Renal cortical epithelial cell (primary cell): ENCODE measurements at places on chromosomes 13 and 19.

GRCh38 chr19:3208317-3209207, 15.9 kb upstream of the CELF5 start:
- no peak for DNase-seq

DNA sequence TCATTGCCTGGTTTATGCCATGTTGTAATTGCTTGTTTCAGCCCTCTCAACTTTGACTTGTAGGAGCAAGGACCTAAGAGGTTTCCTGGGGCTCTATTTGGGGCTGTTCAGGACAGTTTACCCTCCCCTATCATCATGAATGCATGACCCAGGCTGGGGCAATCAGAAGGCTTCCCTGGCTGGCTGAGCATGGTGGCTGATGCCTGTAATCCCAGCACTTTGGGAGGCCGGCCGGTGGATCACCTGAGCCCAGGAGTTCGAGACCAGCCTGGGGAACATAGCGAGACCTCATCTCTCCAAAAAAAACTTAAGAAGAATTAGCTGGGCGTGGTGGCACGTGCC, 6.1 kb upstream of the LSM4 start:
- no peak for DNase-seq

GRCh38 chr19:7395360-7396066, 46.8 kb downstream of the ARHGEF18 start:
- no peak for DNase-seq

- peak; percentile 14 for DNase-seq
Measured at GRCh38 chr19:47623151-47623920, 14.4 kb downstream of the BICRA start.

- peak; percentile 75 for DNase-seq
Measured at GRCh38 chr19:18156841-18157464, 4.0 kb downstream of the PIK3R2 start.

DNA sequence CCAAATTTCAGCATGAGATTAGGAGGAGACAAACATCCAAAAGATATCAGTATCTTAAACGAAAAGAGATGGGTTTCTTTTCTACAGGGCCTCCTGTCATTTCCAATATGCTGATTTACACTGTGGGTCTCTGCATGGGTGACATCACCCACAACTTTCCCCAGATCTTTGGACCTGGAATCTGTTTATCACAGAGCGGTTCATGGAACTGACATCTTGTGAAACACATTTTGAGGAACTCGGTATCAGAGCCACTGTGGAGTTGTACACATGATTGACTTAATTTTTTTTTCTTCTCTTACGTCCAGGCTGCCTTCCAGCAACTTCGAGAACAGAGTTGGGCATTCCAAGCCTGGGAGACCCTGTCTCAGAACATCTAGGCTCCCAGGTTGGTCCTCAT, 80.2 kb upstream of the SERP2 start:
- DNase-seq, result no peak

- no peak for DNase-seq
Measured at GRCh38 chr19:50202386-50202785, 1.0 kb upstream of the MYH14 start.

- DNase-seq, result peak; percentile 59
Measured at GRCh38 chr13:86601351-86601750, 802.1 kb upstream of the SLITRK6 start.

DNA sequence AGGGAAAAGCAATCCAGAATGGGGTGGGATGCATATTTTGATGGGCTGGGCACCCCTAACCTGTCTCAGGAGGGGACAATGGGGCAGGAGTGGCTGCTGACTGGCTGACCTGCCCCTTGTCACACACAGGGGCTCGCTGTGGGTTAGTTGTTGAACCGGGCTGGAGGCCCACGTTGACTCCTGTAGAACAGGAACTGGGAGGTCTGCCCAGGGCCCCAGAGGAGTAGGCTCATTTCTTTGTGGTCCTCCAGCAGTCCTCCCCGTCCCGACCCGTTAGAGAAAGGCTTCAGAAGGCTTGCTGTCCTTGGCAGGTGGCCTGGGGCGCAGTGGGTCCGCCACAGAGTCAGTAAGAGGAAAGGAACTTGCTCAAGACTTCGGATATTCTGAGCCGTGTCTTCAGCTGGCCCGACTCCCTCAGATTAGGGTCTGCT, 70.1 kb downstream of the COL4A1 start:
- no peak for DNase-seq

GRCh38 chr19:29810504-29810871, 1.3 kb upstream of the CCNE1 start:
- DNase-seq, result peak; percentile 29

- peak; percentile 56 for DNase-seq
Measured at GRCh38 chr13:35923347-35923746, 207.8 kb downstream of the DCLK1 start.

- DNase-seq, result no peak
Measured at GRCh38 chr13:24887759-24888158, 123.8 kb downstream of the RNF17 start.

DNA sequence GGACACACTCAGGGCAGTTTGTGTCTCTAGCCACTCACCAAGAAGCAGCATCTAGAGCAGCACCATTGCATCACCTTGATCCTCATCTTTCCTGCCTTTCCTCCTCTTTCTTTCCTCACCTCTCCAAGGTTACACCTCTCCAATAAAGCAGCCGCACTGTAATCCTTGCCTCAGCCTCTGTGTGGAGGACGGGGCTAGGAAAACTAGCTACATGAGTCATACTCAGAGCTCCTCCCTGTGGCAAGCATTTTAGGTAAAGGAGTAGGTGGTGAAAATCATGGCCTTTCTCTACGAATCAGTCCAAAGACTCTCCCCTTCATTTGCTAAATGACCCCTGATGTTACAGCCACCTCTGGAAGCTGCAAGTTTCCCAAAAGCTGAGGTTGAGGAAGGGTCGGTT, 108.9 kb downstream of the DNAJC15 start:
- peak; percentile 73 for DNase-seq

- DNase-seq, result no peak
Measured at GRCh38 chr13:98796798-98797197, 44.3 kb upstream of the SLC15A1 start.

- no peak for DNase-seq
Measured at GRCh38 chr19:32035626-32036025, 309.8 kb upstream of the ZNF507 start.

DNA sequence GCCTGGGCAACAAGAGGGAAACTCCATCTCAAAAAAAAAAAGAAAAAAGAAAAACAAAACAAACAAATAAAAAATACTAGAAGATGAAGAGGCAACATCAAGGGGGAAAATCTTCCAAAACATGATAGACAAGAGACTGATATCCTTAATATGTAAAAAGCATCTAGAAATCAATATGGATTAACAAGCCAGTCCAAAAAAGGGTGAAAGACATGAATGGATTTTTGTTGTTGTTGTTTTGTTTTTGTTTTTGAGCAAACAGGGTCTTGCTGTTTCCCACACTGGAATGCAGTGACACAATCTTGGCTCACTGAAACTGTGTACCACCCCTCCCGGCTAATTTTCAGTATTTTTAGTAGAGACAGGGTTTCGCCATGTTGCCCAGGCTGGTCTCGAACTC, 4.0 kb upstream of the TINCR start:
- no peak for DNase-seq

DNA sequence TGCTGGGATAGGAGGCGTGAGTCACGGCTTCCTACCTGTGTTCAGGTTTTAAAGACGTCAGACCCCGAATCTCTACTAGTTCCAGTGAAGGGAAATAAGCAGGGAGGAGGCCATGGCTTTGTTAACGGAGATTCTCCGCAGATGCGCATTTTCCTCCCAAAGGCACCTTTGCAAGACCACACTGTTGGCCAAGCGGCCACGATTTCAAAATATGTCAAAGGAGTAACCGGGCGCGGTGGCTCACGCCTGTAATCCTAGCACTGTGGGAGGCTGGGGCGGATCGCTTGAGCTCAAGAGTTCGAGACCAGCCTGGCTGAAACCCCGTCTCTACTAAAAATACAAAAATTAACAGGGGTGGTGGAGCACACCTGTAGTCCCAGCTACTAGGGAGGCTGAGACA, 21.9 kb downstream of the ZNF763 start:
- no peak for DNase-seq

DNA sequence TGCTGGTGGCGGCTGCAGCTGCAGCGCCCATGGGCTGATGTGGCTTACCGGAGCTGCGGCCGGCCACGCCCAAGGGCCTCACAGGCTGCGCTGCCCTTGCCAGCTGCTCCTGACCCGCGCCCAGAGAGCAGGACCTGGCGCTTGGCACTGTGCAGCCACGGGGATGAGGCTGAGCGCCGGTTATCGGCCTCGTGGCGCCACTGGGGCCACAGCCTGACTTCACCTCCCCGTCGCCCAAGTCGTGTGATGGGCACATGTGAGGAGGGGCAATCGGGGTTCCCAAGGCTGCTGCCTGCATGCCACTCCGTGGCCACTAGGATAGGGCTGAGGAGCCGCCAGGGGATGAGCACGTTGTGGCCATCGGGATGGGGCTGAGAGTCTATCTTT, 77.2 kb upstream of the PABPC3 start:
- no peak for DNase-seq

GRCh38 chr13:66430269-66430668, 799.9 kb downstream of the PCDH9 start:
- DNase-seq, result no peak

DNA sequence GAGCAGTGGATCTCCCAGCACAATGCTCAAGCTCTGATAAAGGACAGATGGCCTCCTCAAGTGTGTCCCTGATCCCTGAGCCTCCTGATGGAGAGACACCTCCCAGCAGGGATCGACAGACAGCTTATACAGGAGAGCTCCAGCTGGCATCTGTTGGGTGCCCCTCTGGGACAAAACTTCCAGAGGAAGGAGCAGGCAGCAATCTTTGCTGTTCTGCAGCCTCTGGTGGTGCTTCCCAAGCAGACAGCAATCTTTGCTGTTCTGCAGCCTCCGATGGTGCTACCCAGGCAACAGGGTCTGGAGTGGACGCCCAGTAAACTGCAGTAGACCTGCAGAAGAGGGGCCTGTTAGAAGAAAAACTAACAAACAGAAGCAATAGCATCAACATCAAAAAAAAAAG, 349.3 kb upstream of the SPRY2 start:
- DNase-seq, result no peak

GRCh38 chr13:33079960-33080359, 63.7 kb downstream of the KL start:
- no peak for DNase-seq

DNA sequence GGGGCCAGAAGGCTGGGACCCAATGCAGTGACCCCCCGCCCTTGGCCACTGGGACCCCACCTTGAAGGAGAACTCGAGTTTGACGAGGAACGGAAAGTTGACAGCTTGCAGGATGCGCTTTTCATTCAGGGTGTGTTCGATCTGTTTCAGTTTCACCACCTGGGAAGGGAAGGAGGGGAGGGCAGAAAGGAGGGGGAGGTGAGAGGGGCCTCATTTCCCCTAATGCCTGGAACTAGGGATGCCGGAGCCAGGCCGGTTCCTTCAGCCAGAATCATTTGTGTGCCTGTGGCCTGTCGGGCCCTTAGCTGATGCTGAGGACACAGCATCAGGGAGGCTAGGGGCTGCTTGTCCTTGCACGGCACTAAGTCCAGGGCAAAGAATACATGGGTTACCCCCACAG, 12.2 kb upstream of the SAMD1 start:
- no peak for DNase-seq

- peak; percentile 15 for DNase-seq
Measured at GRCh38 chr19:632579-633067, 714 bp downstream of the POLRMT start.

DNA sequence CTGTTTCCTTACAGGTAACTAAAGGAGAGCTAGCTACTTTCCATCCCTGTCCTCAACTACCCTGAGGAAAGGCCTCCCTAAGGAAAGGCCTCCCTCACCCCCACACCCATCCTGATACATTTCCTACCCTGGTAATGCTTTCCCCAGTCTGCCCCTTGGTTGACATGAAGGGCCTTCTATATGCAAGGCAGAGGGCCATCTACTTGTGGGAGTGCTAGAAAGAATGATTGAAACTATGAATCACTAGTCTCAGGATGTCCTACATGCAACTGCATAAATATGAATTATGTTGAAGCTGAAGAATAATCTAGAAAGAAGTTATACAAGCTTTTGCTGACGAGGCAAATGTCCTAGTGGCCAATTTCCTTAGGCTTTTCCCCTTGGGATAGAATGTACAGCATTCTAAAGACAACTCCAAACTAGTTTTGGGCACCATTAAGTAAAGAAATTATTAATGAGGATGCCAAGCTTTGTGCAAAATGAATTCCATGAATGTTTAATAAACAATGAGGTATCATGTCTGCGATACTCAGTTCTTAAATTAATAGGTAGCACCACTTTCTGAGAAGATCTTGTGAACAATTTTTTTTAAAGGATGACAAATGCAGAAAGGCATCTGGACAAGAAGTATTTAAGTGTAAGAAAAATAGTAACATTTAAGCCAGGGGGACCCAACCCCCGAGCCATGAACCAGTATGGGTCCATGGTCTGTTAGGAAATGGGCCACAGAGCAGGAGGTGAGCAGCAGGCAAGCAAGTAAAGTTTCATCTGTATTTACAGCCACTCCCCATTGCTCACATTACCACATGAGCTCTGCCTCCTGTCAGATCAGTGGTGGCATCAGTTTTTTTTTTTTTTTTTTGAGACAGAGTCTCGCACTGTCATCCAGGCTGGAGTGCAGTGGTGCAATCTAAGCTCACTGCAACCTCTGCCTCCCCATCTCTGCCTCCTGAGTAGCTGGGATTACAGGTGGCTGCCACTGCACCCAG, 223.0 kb downstream of the LHFPL6 start:
- DNase-seq, result no peak

DNA sequence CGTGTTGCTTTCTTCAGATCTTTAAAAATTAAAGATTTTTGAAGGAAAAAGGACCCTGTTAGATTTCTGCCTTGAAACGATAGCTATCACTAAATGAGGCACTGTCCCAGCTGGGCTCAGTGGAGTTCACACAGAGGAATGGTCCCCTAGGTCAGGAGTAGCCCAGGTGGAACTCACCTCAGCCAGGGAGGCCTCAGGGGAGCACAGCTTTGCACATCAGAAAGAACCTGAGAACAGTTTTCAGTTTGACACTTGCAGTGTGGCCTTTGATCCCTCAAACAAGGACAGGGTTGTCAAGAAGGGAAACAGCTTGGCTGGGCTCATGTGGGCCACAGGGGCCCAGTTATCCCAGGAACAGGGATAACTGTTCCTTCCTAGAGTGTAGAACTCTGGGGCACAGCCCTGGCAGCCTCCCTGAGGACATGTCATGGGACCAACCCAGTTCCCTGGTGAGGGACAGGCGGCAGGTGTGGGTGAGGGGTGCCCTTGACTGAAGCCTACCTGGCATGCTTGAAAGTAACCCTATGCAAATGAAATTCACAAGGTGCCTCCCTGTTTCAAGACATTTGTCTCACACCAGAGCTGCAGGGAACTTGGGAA, 59.4 kb downstream of the CHST8 start:
- DNase-seq, result no peak

GRCh38 chr13:29515372-29515771, 80.1 kb downstream of the SLC7A1 start:
- no peak for DNase-seq
